ENCODE measurements at places on chromosomes 7 and 10.

DNA sequence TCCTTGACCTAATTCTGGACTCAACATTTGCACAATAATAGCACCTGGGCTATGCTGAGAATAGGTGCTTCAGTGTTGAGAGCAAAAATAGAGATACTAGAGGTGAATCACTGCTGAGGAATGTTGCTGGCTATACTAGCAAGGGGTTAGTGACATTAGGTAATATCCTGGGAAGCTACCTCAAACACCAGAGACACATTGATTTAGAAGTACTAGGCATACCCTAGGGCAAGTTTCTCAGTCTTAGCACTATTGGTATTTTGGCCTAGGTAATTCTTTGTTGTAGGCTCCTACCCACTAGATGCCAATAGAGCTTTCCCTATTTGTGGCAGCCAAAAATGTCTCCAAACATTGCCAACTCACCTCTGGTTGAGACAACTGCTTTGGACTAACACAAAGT lies 484.0 kb upstream of the MBL2 start:
- DNase-seq: no peak

- no peak for DNase-seq
Measured at GRCh38 chr10:126455766-126456405, 67.6 kb upstream of the ADAM12 start.

GRCh38 chr7:405489-406211 lies 114.0 kb downstream of the PDGFA start:
- DNase-seq: peak; percentile 47

GRCh38 chr10:30842894-30843293 lies 188.8 kb downstream of the ZNF438 start:
- DNase-seq: no peak

- DNase-seq: no peak
Measured at GRCh38 chr10:49260644-49261296, 38.2 kb upstream of the C10orf71 start.

- DNase-seq: no peak
Measured at GRCh38 chr7:17500736-17501135, 202.3 kb downstream of the AHR start.

- DNase-seq: no peak
Measured at GRCh38 chr7:70712942-70713341, 419.0 kb upstream of the GALNT17 start.

GRCh38 chr7:90180011-90180585 lies 25.8 kb downstream of the STEAP1 start:
- DNase-seq: no peak

DNA sequence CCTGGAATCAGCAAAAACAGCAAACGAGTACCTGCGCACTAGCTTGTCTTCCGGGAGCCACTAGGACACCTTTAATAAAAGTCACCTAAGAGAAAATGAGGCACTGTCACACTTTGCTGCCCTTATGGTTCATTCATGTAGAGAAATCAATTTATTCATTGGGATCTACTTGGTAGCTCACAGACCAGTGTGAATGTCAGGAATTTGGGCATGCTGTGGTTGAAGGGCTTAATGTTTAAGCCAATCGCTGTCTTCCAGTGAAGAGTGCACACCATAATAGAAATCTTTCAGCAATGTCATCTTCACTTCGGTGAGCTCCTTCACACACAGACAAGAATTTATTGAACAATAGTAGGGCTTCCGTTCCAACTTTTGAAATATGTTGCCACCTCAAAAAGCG lies 65.1 kb downstream of the MARCHF5 start:
- no peak for DNase-seq

DNA sequence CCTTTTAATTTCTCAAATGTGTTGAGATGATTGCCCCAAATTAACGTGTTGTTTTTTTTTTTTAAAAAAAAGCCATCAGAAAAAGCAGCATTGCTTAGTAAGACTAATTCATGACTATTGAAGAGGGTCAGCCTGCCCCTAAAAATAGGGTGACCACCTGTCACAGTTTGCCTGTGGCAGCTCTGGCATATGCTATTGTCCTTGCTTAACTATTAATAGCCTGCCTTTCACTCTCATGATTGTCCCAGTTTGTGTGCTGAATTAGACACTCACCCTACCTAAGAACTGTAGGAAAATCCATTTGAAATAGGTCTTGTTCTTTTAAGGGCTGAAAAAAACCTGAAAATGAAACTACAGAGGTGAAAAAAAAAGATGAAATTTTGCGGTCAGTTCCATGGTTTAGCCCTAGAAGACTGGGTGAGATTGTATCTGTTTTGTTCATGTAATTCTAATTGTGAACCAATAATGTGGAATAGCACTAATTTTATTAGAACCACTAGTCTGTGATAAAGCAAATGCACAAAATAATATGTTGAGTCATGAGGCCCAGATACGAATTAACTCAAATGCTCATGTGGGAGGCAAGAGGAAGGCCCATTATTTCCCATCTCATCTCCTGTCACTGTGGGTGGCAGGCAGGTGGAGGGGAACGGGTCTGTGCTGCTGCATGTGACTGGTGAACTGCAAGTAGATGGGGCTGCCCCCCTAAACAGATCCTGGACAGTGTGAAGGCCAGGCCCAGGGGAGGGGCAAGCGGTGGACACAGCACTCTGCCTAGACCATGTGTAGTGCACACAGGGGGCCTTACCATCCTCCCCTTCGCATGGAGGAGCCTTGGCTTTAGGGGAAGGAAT lies 265.4 kb upstream of the NFE2L3 start:
- no peak for DNase-seq

- no peak for DNase-seq
Measured at GRCh38 chr7:128164061-128164954, 76.8 kb upstream of the LEP start.

GRCh38 chr10:48885376-48885775 lies 54.3 kb downstream of the LRRC18 start:
- peak; percentile 75 for DNase-seq

DNA sequence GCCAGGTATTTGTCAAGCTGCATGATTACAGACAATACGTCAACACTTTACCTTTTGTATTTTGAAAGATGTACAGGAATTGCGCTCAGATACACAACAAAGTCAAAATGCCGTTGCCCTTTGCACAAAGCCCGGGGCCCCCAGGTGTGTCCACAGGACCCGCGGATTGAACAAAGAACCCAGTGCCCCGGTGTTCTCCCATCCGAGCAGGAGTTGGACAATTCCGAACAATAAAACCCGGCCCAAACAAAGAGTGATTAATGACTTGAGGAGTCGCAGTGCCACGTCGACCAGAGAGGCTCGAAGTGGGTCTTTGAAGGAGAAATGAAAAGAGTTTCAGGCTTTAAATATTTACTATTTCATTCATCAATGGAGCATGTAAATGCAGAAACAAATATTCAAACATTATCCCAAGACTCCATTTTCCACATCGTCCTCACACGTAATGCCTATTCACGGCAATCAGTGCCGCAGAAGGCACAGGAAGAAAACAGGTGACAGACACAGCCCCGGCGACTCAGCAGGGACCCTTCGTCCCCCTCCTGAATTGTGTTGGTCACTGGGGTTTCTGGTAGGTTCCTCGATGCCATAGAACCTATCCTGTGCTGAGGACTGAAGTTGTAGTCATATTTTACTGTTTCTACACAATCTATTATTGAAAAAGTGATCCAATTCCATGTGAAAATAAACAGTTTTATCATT lies 70.9 kb upstream of the MGMT start:
- DNase-seq: no peak

DNA sequence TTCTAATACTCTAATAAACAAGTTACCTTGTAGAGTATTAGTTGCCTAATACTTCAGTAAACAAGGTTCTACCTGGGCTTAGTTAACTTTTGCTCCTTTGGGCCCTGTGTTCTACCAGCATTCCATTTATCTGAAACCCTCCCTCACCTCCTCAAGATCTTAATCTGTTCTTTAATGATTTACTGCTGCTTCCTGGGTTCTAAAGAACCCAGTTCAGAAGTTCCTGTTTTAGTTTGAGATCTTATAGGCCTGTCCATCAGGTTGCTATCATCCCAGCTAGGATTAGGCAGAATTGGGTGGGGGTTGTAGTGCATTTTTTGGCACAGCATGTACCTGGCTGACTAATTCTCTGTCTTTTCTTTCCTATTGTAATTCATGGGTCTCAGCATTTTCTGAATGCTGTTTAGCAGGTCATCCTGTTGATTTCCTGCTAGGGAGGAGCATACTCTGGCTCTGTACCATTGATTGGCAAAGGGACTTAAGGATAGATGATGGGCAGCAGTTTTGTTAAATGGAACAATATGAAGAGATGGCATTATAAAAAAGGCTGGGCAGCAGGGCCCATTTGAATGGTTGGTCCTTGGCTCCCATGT lies 53.7 kb upstream of the TMEM248 start:
- no peak for DNase-seq
